Foreskin fibroblast (primary cell): ENCODE measurements at places on chromosomes 2 and 18.

DNA sequence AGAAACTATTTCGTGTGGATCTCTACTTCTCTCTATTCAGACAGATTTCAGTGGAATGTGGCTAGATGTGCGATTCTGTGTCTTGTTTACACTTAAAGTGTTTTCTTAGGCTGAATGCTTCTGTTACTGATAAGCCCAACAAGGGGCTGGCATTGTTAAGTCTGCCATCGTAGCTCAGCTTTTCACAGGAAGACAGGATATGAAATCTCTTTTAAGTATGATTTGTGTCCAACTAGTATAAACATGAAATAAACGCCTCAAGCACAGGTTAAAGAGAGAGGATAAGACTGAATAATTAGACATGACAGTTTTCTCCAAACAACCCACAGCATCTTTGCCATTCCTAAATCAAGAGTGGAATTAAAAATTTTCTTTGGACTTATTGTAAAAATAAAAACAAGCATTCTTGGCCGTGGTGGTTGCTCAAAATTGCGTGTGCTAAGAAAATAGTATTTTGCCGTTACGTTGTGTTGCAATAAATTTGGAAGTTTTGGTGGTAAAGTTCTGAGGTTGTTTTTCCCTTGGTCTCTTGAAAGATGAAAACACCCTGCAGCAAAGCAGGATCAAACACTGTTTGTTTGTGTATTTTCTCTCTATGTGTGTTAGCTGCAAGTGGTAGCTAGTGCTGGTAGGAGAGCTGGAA, 1.0 kb downstream of the VIT start:
- DNase-seq: no peak

DNA sequence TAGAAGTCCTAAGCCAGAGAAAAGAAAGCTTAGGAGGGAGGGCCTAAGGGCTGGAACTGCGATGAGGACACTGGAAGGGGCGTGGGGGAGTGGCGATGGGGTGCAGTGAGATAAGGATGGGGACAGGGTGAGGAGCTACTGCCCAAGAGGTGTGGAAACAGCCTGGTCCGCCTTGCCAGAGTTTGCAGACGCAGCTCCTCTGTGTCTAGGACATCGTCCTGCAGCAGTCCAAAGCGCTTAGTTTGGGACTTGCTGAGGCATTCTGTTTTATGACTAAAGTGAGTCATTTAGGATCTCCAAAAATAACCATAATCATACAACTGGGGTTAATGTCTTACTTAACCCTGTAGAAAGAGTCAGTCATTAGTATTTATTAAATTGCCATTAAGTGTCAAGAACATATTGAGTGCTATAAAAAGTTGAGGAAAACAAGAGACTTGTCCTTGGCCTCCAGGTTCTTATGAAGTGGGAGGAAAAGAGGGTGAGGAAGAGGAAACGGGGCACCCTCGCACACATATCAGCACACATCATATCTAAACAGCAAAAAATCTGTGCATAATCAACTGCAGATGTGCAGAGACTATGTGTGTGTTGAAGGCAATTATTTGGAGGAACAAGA, 74.8 kb downstream of the CDK15 start:
- peak; percentile 81 for DNase-seq

GRCh38 chr2:144776766-144777165, 256.8 kb upstream of the ZEB2 start:
- DNase-seq: peak; percentile 32

- peak; percentile 27 for DNase-seq
Measured at GRCh38 chr2:45406621-45407020, 204.4 kb downstream of the SRBD1 start.
